CD4-positive, alpha-beta T cell treated with Interleukin-10 for 1 hour (primary cell): ENCODE measurements at places on chromosomes 5 and 9.

- no peak for DNase-seq
Measured at GRCh38 chr5:159170021-159170420, 39.3 kb downstream of the RNF145 start.

DNA sequence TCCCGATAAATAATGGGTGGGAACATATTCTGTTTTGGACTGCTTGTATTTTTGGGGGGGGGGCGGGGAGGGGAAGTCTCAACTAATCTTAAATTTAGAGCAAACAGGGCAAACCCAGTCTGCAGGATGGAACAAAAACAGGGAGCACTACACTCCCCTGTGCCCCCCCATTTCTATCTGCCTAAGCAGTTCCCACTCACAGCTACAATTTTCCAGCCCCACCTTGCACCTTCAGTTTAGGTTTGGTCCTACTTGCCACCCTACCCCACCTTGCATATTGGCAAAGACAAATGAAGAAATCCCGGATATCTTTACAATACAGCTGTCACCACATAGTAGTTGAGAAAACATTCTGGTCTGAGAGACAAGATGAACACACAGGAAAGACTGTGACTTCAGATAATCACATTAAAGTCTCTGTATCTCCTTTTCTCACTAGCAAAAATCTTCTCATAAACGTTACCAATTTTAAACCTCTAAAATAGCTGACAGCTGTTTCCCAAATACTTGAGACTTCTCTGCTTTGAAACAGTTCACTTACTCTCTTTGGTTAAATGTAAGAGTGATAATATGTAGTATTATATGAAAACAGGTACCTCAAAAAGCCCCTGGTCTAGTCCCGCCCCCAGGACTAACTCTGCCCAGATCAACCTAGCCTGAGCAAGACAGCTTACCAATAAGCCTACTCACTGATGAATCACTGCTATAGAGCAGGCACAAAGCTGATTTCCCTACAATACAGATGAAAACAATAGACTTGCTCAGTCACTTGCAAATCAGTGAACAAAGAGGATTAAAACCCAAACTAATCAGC is 5.2 kb upstream of the RAPGEF6 start:
- DNase-seq = peak; percentile 39

- peak; percentile 69 for DNase-seq
Measured at GRCh38 chr9:131666774-131667173, 73.1 kb downstream of the RAPGEF1 start.

- DNase-seq = no peak
Measured at GRCh38 chr5:10634050-10634449, 70.2 kb downstream of the ANKRD33B start.

- peak; percentile 19 for DNase-seq
Measured at GRCh38 chr9:126615245-126615790, 1.6 kb downstream of the LMX1B start.

- DNase-seq = no peak
Measured at GRCh38 chr5:143308731-143309130, 94.8 kb downstream of the NR3C1 start.

DNA sequence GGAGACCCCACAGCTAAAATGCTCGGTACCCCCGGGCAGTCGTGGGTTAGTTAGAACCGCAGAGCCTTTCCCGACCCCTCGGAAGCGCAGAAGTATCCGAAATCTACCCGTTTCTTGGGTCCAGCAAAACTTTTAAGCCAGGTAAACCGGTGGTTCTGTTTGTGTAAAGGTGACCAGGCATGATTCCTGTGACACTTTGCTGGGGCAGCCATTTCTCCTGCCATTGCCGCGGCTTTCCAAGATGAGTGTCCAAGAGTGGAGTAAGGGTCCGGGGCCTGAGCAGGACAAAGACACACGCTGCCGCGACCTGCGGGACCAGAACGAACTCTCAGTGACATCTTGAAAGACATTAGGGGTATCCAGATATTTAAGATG is 655 bp downstream of the MARVELD2 start:
- DNase-seq = no peak
